H4 (cell line): ENCODE measurements at places on chromosomes 4 and X.

- DNase-seq = no peak
These were observed 1.0 kb upstream of the PIN4 start for GRCh38 chrX:72180539-72180938.

- DNase-seq = no peak
These were observed 935.7 kb downstream of the RAPGEF2 start for GRCh38 chr4:160038615-160039014.

- DNase-seq = no peak
These were observed 138.8 kb downstream of the CPZ start for GRCh38 chr4:8731364-8731763.

GRCh38 chr4:1418494-1419285 lies 12.4 kb upstream of the NKX1-1 start:
- no peak for DNase-seq

DNA sequence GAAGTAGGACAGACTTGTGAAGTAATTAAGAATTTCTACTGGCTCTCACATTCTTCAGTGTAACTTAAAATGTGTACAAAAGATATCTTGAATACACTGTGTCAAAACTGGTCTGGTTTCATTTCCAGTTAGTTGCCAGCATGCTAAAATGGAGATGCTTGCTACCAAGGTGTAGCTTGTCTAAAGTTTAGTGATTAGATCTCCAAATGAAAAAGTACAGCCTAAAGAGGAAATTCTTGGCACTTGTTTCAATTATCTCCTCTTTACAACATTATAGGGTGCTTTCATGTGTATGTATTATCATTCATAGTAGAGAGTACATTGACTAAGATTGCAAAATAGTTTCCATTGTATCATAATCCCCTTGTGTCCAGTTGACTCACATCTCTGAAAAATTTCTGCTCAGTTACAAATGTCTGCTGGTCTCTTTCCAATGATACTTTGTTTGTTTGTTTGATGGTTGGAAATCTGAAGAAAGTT lies 97.3 kb upstream of the SPRY1 start:
- no peak for DNase-seq

- peak; percentile 42 for DNase-seq
These were observed 7.6 kb downstream of the SLC2A9 start for GRCh38 chr4:10013722-10014121.

DNA sequence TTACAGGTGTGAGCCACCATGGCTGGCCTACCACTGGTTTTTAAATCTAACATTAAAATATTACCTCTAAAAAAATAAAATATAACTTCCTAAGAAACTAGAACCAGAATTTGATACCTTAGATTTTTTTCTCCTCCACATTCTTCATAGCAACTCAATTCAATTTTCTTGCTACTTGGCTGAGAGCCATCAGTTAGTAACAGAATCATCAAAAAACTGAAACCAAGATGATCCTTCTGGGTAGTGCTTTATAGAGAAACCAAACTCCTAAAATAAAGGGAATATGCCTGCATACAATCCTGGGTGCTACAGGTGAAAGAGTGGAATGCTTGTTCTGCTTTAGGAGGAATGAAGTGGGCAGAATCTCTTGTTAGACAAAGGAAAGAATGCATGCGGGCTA lies 64.4 kb downstream of the RPS3A start:
- DNase-seq = no peak

GRCh38 chr4:21535898-21536297 lies 412.7 kb downstream of the KCNIP4 start:
- DNase-seq = no peak

GRCh38 chrX:30713061-30713525 lies 59.9 kb downstream of the GK start:
- DNase-seq = peak; percentile 20

- no peak for DNase-seq
These were observed 73.3 kb downstream of the LIMCH1 start for GRCh38 chr4:41611124-41611838.

DNA sequence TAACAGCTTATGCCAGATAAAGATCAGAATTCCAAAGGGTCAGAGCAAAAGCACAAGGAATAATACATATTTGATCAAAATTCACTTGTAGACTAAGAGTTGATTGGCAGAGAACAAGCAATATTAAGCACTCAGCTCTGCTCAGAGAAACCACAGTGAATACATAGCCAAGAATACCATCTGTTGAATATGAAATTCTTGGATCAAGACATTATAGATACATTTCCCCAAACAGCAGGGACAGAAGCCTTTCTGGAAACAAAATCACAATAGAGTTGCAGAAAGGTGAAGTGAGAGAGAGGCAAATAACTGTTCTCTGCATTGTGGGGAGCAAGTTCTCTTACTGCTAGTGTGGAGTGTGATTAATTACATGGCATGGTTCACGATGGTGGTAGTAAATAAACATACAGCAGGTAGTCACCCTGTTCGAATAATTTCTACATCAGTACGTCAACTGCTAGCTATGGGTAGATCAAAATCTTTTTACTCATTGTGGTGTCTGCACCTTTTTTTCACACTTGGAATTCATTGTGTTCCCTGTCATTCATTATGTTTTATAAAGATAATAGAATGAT lies 366.7 kb downstream of the PCDH7 start:
- no peak for DNase-seq

DNA sequence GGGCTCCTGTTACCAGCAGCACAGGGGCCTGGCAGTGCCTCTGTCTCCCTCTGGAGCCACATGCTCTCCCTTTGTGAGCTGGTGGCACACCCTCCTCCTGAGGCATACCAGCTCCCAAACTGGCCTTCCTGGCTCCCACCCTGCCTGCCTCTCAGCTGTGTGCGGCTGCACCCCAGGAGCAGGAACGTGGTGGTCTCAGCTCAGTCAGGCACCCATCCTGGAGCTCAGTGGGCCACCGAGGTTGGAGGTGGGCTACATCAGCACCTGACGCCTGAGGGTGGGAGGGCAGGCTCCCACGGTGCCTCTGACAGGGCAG lies 85.9 kb upstream of the NKX1-1 start:
- DNase-seq = no peak

DNA sequence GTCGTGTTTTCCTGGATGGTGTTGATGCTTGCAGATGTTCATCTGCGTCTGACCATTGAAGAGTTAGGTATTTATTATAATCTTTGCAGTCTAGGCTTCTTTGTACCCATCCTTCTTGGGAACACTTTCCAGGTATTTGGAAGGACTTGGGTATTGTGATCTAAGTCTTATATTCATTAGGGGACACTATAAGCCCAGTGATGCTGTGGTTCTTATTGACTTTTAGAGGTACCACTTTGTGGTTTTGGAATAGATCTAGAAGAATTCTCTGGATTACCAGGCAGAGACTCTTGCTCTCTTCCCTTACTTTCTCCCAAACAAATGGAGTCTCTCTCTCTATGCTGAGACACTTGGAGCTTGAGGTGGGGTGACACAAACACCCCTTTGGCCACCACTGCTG lies 41.6 kb downstream of the AFM start:
- no peak for DNase-seq

GRCh38 chr4:108527723-108528122 lies 92.7 kb upstream of the RPL34 start:
- no peak for DNase-seq

GRCh38 chr4:4782969-4783368 lies 76.5 kb upstream of the MSX1 start:
- no peak for DNase-seq

GRCh38 chr4:16129336-16129735 lies 45.5 kb upstream of the PROM1 start:
- no peak for DNase-seq

DNA sequence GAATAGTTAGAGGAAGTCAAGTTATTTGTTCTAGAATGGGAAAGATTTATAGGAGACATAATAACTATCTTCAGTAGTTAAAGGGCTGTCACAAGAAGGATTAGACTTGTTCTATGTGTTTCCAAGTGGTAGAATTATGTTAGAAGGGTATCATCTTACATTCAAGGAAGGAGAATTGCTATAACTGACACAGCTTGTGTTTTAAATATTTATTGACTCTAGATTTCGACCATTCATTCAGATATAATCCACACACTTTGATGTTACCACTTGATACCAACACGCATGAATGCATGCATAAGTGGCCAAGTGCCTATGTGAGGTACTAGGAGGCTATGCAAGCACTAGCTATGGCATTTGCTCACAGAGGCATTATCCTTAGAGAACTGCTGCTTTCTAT lies 122.7 kb downstream of the CCNB3 start:
- no peak for DNase-seq

- no peak for DNase-seq
These were observed 86.0 kb downstream of the PARM1 start for GRCh38 chr4:75018811-75019479.

DNA sequence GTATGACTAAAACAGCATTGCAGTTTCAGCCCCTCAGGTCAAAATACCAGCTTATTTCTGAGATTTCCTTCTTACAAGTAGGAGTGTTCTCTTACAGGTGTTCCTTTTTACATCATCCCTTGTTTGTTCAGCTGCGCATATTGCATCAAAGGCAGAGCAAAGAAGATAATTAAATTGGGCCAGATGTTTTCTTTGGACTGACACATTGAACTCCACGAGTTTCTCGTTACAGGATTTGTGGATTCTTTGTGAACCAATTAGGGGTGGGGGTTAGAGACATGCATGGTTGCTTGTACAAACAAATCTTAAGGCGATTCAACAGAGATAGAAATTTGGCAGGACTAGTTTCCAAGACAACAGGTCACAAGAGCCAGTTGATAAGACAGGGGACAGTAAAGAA lies 95.7 kb downstream of the SPANXN4 start:
- no peak for DNase-seq

GRCh38 chr4:7313347-7313811 lies 121.0 kb downstream of the SORCS2 start:
- no peak for DNase-seq

DNA sequence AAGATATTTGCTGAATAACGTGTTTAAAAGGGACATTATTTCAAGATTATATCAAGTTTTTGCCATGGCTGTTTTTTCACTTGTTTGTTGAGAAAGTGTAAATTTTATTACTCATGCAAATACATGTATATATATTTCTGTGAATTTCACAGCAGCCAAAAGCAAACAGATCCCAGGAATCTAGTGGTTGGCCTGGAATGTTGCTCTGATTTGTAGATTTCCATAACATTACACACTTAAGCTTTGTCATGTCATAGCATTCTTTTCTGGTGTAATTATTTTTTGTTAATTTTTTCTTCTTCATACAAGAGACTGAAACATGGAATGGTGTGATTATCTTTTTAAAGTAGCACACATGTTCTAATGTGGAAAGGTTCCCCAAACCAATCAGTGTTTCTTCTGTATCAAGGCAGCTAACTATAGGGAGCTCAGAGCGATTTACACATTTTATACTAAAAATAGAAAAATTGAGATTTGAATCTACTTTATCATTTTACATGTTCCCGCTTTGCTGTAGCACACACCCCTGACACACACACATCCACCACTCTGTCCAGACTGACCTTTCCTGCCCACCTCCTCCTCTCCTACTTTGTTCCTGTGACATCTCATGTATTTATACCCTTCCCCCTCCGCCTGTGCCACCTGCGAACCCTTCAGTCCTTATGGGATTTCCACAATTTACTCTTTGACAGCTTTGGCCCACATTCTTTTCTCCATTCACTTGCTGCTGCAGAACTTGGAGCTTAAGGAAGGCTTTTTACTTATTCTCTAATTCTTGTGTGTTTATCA lies 20.3 kb downstream of the RUFY3 start:
- DNase-seq = no peak

DNA sequence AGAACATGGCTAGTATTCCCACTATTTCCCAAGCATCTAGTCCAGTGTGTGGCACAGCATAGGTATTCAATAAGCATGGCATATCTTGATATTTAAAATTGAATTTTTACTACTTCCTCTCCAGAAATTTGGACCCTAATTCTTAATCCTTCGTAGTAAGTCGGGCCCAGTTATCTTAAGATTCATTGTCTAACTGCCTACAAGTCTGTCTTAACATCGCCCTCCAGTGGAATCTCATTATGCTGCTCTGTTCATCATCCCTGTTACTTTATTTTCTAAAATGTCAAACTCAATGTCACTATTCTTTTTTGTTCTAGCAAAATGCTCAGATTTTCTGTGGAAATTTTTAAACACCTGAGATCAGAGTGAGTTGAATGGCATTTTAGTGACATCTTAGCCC lies 606.2 kb downstream of the KLHL13 start:
- no peak for DNase-seq

DNA sequence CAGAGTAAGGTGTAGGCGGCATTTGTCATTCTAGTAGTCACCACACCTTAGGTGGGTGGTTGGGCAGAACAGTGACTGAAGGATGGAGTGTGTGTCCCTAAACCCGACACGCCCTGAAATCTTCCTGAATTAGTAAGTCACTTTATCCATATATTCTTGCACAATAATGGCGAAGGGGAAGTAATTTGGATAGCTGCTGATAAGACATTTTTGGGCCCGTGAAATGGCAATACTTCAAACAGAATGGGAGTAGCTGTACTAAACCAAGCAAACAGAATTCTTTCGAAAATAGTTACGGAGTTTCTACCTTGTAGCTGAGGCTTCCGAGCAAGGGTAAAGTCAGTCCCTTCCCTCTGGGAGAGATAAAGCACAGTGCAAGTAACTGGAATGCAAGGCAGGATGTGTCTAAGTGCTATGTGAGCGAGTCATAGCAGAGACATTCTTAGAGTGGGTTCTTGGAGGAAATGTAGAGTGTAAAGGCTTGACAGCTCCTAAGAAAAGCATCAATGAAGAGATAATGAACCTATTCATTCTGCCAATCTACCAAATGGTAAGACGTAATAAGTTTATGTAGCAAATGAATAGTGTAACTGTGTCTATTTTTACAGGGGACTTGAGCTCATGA lies 72.8 kb downstream of the CLCN5 start:
- DNase-seq = peak; percentile 16

GRCh38 chrX:150854856-150855255 lies 43.6 kb downstream of the CD99L2 start:
- DNase-seq = no peak

DNA sequence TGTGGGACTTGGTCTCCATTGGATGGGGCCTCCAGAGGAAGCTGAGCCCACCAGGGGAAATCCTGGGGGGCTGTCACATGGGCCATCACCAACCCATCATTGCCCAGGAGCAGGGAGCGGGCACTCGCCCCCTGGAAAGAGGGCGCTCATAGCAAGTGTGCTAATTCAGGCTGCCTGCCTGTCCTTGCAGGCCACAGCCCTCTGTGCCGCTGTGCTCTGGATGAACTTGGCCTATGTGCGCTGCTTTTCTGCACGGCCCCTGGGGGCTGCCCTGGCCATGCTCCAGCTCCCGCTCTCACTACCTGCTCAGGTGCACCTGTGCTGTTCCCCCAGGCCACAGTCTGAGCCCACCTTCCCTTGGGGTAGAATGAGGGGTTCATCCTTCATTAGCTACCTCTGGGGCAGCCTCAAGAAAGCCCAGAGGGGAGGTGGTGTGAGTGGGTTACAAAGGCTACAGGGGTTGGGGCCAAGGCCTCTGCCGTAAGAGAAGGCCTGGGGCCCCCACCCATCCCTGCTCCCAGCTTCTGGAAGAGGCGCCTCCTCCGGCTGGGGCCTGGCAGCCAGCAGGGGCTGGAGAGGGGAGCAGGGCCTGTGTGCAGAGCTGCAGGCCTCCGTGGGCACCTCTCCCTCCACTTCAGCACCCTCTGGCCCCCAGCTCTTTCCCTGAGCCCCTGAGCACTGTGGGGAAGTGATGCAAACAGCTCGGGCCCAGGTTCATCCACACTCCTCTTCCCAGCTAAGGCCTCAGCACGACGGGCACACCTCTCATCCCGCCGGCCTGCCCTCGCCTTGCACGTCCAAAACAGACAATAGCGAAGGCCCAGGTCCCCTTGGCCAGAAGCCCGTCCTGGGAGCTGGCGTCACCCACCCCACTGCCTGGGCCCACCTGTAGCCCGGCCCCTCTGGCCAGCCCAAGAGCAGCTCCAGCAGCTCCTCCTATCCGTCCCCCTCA lies 8.9 kb downstream of the CFAP99 start:
- DNase-seq = no peak

- DNase-seq = no peak
These were observed 128.0 kb upstream of the PRKG2 start for GRCh38 chr4:81343046-81343445.
